ENCODE measurements at places on chromosomes 2 and 18.

DNA sequence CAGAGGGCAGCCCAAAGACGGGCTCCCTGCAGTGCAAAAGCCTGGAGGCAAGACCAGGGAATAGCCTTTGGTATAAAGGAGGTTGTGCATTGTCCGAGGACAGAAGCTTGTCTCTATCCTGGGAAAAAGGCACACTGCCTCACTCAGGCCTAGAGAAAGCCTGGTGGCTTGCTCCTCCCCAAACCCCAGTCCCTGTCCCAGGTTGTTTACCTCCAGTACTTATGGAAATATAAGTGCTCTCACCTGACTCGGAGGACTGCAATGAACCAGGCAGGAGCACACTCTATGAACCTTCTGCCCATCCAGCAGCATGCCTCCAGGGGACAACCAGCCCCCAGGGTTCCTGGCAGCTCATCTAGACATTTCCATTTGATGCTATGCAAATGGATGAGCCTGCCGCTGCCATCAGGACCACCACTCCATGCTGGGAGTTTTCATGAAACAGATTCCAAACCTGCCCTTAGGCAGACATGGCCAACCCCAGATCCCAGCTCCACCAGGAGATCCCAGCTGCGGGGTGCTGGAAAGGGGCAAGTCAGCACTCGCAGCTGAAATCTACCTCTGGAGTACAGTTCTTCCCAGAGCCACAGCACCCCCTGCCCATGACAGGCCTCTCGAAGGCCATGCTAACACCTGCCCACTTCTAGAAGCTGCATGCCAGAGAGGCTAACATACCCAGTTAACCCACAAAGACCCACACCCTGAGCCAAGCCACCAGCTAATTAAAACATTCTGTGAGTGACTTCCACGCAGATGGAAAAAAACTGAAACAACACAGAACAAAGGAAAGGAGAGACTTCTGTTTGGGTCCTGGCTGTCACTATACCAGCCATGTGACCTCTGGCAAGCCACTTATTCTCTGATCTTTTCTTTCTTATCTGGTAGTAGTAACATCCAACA lies 101.7 kb downstream of the TTC32 start:
- peak; percentile 70 for DNase-seq

- DNase-seq: no peak
Observed at GRCh38 chr2:8500124-8501054, 181.5 kb upstream of the ID2 start.

GRCh38 chr2:233085839-233086150 lies 25.7 kb downstream of the INPP5D start:
- peak; percentile 12 for DNase-seq

- DNase-seq: no peak
Observed at GRCh38 chr2:26975102-26975501, 4.7 kb downstream of the MAPRE3 start.

Data from islet precursor cell (in vitro differentiated cells).